ENCODE measurements at places on chromosomes 1 and 21. TPM values are rescaled to one million over a fixed set of nuclear protein-coding genes. Genes with fewer than 3 reads are reported as not detected.
A peak's percentile ranks its signal among the peaks of the same experiment; 100 is the strongest.

GRCh38 chr1:151165281-151165737, 393 bp downstream of the LYSMD1 start:
- DNase-seq = peak; percentile 60

DNA sequence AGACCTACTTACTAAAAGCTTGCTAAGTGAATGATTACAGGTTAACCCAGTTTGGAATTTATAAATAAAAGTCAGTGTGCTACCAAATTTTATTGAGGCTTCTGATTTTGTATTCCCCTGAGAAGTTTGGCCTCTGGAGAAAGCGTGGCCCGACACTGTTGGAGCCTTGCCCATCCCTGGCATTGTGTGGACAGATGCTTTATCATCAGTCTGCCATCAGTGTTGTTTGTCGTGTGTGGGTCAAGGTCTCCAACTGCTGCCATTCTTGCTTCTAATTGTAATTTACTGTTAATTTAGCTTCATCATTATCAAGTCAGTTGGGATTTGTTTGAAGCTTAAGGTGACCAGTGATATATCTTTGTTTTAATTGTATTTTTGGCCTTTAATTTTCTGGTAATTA, 62.0 kb upstream of the LPGAT1 start:
- DNase-seq = no peak

CLCA2 gene
- 2.6 TPM for total RNA-seq

UBASH3A gene
- 1.4 TPM for total RNA-seq

FCRLB gene
- total RNA-seq = 3.9 TPM

GRCh38 chr1:187817782-187818181, 989.0 kb downstream of the PLA2G4A start:
- DNase-seq = no peak

IGSF5 gene
- total RNA-seq = 2.0 TPM

CFH gene
- 145 TPM for total RNA-seq

DNA sequence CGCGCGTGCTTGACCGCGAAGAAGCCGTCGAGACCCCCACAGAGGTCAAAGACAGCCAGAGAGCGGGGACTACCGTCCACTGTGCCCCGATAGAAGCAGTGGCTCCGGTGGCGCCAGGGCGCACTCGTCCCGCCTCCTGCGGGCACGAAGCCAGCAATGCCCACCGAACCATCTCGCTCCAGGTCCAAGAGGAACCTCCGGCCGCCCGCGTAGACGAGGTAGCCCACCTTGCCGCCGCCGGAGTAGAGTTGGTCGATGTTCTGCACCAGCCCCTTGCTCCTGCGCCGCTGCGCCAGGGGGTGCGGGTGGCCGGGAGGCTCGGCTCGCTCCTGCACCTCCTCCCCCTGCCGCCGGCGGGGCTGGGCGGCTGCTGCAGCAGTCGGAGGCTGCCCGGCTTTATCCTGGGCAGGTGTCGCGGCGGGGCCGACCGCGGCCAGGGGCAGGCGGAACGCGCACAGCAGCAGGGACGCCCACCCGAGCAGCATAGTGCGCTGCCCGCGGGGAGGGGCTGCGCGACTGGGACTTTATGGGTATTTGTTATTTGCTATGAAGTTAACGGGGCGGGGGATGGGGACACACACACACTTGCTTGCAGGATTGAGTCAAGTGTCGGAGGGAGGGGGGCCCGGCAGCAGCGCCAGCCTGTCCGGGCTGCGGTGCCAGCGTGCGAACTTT, 844 bp downstream of the ADAMTS5 start:
- DNase-seq = peak; percentile 46

URB1 gene
- 34.6 TPM for total RNA-seq

TDRD5 gene
- total RNA-seq = 1.0 TPM

EXOC8 gene
- 13.3 TPM for total RNA-seq

- no peak for DNase-seq
Measured at GRCh38 chr1:30875197-30875596, 33.4 kb downstream of the SDC3 start.

GRCh38 chr1:226751703-226752102, 12.6 kb upstream of the ITPKB start:
- DNase-seq = no peak

DNA sequence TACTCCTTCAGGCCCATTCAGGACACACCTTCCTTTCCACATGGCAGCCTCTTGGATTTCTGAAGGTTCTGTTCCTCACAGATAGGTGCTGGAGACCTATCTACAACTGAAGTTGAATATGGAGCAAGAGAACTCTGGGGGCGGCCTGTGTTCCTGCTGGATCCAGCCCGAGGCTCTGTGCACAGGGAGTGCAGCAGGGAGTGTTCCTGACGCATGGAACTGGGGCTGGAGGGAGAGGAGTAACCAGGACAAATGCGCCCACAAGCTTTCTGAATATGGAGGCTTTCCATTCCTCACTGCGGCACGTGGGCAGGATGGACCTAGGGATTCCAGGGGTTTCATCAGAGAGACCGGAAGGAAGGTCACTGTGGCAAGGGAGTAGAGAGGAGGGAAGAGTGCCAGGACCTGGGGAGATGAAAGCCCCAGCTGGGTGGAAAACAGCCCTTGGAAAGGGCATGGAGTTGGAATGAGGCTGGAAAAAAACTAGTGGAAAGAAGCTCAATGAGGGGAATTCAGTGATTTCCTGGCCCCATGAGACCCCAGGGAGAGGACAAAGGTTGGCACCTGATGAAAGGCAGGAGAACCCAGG, 12.5 kb downstream of the PM20D1 start:
- DNase-seq = no peak

GRCh38 chr1:106998431-106999002, 58.0 kb upstream of the PRMT6 start:
- peak; percentile 52 for DNase-seq

HSD11B1 gene
- 4.1 TPM for total RNA-seq

KCNK1 gene
- total RNA-seq = 6.9 TPM

HSPG2 gene
- total RNA-seq = 298 TPM

DNA sequence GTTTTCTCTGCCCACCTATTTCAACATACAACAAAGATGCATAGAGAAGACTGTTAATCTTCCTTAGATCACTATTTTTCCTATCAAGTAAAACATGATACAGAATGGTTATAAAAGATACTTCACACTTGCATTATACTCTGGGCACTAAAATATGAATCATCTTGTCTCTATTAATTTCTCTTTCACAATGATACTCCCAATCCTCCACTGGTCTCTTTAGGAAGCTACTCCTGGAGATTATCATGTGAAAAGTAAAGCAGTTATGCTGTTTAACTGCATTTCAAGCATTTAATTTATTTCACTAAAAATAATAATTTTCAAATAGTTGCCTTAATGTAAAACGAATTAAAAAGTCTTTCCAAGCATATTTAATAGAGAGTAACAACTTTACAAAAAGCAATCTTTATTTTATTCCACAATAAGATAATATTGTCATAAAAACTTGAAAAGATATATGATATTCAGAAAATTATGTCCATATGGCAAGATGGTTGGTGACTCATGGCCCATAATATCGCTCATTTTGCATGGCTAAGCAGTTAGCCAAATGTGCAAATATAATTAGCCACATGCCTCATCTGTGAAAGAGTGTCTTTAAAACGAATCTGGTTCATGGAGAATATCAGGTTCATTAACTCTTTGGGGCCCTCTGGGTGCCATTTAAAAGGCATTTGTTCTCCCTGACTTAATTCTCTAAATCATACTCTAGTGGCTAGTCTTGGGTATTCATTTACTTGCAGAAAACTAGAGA, 1569.0 kb upstream of the B3GALT2 start:
- no peak for DNase-seq

PPFIA4 gene
- 2.4 TPM for total RNA-seq

FCRL4 gene
- total RNA-seq = not detected

DNA sequence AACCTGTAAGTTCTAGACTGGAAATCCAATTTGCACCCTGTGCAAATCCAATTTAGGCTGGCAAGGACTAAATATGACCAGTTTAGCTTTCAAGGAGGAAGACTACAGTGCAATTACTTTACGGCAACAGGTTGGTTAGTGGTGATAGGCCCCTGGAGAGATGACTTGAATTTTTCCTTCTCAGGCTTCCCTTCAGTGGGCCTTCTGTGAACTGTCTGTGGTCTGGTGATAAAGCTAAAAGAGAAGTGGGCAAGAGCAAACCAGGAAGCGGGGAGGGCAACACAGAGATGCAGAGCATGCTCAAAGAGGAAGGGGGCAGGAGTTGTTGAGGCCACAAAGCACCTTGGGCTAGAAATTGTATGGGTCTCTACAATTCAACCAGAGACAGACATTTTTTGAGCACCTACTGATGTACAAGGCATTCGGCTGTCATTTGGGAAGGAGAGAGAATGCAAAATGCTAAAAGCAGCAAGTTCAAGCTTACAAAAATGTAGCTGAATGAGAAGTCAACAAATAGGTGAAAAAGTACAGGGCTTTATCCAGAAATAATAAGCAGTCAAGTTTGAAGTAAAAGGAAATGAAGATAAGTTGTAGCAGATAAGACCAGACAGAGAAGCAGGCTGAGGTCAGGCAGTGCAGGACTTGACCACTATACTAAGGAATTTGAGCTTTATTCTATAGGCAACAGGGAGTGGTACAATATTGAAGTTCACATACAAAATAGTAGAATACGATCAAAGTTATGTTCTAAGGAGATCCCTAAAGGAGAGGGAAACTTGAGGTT, 23.9 kb downstream of the INPP5B start:
- no peak for DNase-seq

GRCh38 chr1:193434319-193434718, 247.9 kb upstream of the B3GALT2 start:
- DNase-seq = no peak

TMPRSS15 gene
- total RNA-seq = not detected

- no peak for DNase-seq
Measured at GRCh38 chr1:15788624-15789301, 18.7 kb downstream of the UQCRHL start.

TSPAN2 gene
- total RNA-seq = 22.0 TPM

DNA sequence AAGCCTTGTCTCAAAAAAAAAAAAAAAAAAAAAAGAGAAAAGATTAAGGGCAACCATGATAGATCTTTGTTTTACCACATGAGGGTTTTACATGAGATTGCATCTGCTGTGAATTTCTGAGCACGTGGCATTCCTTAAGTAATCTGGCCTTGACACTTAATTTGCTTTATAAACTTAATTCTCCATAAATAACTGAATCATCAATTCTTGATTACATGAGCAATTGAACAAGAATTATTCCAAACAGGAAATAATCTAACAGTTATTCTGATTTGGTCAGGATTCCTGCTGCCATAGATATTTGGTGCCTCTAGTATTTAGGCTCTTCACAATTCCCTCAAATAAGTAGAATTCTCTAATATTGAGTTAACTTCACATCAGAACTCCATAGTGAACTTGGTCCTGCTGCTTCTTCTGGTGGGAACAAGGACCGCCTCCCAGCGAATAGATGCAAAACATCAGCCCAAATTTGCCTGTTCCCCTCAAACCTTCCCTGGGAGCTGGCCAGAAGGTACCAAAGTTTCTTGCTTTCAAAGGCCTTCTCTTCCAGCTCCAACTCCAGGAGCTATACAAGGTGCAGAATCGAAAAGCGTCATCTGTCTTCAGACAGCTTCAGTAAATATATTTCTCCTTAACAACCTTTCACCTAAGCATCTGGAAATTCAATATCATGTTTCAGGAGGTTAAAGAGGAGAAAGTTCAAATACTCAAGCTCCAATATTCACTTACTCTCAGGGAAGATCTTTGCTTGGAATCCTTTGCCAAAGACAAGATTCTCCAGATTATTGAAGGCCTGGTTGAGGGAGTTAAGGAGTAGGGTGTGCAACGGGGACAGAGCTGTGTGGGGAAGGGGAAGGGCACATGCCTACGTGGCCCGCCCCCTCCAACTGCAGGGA, 1.0 kb downstream of the KRTCAP2 start:
- peak; percentile 40 for DNase-seq

DNA sequence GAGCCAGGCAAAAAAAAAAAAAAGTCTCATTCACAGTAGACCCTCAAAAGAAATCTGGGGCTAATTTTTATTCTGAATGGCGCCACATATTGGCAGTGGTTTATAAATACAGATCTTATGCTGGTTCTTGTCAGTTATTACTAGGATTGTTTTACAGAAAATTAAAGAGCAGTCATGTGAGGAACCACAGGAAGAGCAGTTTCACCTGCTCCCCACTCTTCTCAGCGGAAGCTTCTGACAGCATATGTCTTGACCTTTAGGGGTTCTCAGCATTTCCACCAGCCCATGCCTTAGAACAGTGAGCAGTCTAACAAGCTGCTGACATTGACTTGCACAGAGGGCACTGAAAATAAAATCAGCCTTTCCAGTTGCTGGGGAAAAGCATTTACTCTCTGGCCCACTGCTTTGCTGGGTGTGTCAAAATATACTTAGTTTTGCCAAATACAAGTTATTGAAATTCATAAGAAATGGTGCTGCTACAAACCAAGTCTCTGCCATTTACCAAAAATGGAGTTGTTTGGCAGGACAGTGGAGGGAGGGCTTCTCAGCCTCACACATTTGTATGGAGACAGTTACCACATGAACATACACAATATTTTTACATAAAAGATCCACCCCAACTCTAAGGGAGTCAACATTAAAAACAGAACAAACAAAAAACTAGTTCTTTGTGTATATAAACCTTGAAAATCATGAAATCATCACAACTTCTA, 144.2 kb downstream of the SYT2 start:
- no peak for DNase-seq

- DNase-seq = no peak
Measured at GRCh38 chr21:43270800-43271301, 102.0 kb downstream of the CRYAA start.

KIAA0040 gene
- total RNA-seq = 25.3 TPM

GRCh38 chr1:217542136-217542777, 88.6 kb downstream of the GPATCH2 start:
- DNase-seq = no peak

OLFM3 gene
- not detected for total RNA-seq

- DNase-seq = no peak
Measured at GRCh38 chr1:37034121-37035013, at the start of gene GRIK3. Gene GRIK3 (minus strand): TSS chr1:37034515. CDS start chr1:37034108, 407 bp downstream.

UBL4B gene
- total RNA-seq = not detected

GRCh38 chr21:37369307-37369854, 2.8 kb downstream of the DYRK1A start:
- DNase-seq = no peak

DNA sequence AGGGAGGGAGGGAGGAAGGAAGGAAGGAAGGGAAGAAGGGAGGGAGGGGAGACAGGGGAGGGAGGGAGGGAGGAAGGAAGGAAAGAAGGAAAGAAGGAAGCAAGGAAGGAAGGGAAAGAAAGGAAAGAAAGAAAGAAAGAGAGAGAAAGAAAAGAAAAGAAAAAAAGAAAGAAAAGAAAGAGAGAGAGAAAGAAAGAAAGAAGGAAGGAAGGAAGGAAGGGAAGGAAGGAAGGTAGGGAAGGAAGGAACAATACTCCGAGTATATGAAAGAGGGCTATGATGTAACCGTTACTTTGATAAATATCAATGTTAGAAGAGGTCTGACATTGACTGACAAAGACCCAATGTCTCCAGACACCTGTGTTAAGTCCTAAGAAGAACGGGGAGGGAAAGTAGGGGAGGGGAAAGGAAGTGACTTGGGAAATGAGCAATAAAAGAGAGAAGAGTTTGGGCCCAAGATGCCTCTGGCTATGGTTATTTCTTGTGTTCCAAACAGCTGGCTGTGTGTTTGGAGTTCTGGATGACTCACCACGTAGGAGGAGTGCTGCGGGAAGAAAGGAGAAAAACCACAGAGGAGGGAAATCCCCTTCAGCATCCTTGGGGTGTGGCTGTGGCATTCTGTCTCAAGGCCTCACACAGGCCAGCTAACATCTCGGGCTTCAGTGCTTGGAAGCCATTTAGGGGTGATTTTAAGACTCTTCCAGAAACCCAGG, 37.0 kb upstream of the RXRG start:
- DNase-seq = no peak

Measured in ureter (tissue), 1 donor.